ENCODE measurements at places on chromosomes 6 and 20.

DNA sequence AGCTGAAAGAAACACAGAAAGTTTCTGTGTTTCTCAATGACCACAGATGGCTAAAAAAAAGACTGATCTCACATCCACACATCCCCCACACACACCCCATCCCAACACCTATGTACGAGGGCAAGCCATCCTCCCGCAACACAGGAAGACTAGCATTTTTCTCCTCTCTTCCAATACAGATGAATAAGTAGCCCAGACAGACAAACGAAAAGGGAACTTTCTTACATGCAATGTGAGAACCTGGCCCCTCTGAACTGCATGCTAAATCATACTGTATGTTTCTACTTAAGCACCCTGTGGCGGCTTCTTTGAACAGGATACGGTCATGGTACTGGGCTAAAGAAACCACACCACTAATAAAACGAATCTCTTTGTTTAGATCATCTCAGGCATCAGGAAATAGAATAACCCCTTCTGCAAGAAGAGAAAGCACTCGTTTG, 116.2 kb downstream of the GMDS start:
- no peak for DNase-seq

GRCh38 chr6:7198833-7199800, 91.4 kb downstream of the RREB1 start:
- DNase-seq, result no peak

- no peak for DNase-seq
Observed at GRCh38 chr6:157072128-157072527, 251.2 kb downstream of the TMEM242 start.

GRCh38 chr6:7805078-7805849, 79.4 kb downstream of the BMP6 start:
- no peak for DNase-seq

DNA sequence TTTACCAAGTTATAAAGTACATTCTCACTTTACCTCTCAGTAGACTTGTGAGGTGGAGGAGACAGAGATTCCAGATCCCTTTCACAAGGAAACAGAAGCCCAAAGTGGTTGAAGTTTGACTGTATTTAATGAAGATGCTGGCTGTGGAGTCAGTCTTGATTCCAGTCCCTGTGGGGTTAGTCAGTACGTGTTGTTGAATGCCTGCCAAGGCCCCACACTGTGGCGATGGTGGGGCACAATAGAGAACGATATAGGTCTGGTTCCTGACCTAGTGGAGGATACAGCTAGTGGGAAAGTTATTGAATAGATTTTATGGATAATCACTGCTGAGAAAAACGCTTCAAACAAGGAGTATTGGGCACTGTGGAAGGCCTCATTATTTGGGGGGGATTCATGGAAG, 71.4 kb downstream of the LRRC1 start:
- no peak for DNase-seq

DNA sequence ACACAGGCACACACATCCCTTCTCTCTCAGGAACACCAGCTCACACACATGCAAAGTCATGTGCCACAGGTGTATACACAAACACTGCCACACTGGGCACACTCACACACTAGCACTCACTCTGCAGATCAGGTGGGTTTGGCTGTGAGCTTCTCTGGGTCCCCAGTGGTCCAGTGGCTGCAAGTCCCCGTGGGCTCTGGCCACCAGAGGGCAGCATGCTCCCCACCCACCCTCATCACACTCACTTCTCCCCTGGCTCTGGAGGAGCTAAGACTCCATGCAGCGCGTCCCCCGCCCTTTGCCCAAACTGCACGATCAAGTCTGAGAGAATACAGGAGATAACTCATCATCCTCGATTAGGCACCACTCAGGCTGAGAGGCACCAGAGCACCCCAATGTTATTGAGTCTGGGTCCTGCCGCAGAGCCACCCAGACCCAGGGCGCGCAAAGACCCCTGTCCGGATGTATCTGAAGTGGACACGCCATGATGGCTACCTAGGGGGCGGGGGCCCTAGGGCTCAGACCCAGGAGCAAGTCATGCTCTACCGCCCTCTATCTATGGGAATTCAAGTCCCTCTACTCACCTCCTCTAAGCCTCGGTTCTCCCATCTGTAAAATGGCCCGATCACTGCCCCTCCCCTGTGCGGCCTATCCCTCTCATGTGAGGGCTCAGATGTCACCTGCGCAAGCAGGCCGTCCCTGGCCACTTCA, 90.5 kb downstream of the GRM4 start:
- peak; percentile 59 for DNase-seq

Measured in CD4-positive, alpha-beta T cell treated with Interleukin-12 subunit alpha and Interleukin-12 subunit beta, for 1 hour (primary cell).